ENCODE measurements at places on chromosomes 4 and X.

GRCh38 chrX:9183481-9183880, 149.6 kb upstream of the FAM9B start:
- DNase-seq: no peak

GRCh38 chrX:153794897-153795816, 689 bp downstream of the SSR4 start:
- DNase-seq: no peak

DNA sequence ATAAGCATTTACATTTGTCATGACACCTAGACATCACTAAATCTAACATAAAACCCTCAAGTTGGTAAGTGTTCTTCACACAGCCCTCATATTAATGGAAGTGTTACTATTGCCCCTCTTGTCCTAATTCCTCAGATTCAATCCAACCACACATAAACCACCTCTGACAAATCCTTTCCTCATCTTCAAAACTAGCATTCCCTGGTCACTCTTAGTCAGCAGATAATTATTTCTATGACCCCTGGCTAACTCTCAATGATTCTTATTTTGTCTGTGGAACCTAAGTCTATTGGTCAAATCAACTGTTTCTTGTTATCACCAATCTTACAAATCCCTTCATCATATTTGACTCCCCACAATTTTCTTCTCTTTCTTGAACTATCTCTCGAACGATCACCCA, 168.6 kb downstream of the PPP3CA start:
- no peak for DNase-seq

GRCh38 chrX:41338436-41338835, 4.5 kb downstream of the DDX3X start:
- DNase-seq: no peak

DNA sequence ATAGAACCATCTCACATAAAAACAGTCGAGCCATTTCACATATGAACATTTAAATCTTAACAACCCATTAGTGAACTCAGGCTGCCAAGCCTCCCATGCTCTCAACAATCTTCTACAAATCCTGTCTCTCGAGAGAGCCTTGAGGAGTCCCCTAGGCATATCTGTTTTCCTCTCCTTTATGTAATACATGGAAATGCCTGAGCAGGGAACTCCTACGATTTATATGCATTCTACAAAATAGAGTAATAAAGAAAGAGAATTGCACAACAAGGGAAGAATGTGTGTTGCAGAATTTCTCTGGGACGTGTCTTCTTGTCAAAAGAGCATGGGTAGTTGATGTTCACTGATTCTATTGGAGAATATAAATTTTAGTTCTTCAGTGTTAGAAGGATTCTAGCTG, 101.8 kb upstream of the VCX2 start:
- DNase-seq: no peak

GRCh38 chr4:185144601-185145240, 1.7 kb downstream of the SLC25A4 start:
- DNase-seq: no peak

DNA sequence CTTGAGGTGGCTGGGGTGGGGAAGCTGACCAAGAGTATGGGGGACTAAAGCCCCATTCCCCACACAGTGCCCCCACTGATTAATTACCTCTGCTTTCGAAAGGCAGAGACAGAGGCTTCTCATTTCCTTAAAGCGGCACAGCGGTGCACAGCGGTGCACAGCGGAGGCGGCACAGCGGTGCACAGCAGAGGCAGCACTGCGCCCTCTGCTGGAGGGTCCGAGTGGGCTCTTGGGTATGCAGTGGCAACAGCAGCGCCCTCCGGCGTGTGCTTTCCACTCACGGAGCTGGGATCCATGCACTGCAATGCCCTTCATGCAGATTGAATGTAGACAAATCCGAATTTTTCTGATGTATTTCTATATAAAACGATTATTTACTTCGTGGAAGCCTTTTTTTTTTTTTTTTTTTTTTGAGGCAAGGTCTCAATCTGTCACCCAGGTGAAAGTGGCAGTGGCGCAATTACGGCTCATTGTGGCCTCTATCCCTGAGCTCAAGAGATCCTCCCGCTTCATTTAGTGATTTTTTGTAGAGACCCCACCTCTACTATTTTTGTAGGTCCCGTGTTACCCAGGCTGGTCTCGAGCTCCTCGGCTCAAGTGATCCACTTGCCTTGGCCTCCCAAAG, 19.7 kb upstream of the PRPS2 start:
- no peak for DNase-seq

DNA sequence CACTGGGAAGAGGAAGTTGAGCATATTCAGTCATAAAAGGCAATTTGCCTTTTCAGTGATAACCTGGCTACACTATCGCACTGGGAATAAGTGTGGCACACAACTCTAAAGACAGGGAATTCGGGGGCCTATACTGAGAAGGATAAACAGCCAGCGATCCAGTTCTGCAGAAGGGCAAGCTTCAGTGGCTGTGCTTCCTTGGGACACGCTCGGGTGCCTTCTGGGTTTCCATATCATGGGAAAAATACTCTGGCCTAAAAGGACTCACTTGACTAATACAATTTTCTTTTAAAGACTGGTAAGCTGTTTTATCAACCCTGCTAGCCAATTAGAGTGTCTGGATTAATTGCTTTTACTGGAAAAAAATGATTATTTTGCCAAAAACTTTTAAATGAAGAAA, 58.5 kb downstream of the TENM3 start:
- DNase-seq: no peak

DNA sequence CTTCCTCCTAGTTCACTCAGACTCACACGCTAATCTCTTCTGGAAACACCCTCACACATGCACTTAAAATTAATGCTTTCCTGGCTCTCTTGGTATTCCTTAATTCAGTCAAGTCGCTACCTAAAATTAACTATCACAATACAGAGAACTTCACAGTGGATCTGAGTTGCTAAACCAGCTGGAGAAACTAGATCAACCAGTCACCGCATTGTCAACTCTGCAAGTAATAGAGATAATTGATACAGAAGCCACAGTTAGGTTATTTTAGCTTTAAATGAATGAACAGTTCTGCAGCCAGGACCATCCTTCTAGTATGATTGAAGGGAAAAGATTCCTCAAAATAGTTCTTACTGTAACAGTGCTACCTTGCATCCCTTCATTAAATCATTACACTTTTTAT, 6.0 kb upstream of the TBC1D9 start:
- DNase-seq: no peak

- DNase-seq: no peak
Measured at GRCh38 chr4:164937576-164938270, 39.7 kb downstream of the TRIM61 start.

DNA sequence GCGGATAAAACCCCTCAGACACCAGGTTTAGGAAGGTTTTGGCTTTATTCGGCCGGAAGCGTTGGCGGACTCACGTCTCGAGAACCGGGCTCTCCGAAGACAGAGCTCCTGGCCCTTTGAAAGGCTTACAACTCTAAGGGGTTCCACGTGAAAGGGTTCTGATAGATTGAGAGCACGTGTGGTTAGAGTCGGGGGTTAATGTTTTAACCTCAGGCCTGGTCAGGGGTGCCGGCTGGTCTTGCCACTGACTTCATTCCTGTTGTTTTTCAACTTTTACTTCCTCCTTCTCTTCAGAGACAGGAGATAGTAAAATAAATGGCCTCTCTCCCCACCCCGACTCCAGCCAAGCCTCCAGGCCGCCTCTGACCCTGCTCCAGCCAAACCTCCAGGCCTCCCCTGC, 4.7 kb upstream of the ASMT start:
- no peak for DNase-seq

DNA sequence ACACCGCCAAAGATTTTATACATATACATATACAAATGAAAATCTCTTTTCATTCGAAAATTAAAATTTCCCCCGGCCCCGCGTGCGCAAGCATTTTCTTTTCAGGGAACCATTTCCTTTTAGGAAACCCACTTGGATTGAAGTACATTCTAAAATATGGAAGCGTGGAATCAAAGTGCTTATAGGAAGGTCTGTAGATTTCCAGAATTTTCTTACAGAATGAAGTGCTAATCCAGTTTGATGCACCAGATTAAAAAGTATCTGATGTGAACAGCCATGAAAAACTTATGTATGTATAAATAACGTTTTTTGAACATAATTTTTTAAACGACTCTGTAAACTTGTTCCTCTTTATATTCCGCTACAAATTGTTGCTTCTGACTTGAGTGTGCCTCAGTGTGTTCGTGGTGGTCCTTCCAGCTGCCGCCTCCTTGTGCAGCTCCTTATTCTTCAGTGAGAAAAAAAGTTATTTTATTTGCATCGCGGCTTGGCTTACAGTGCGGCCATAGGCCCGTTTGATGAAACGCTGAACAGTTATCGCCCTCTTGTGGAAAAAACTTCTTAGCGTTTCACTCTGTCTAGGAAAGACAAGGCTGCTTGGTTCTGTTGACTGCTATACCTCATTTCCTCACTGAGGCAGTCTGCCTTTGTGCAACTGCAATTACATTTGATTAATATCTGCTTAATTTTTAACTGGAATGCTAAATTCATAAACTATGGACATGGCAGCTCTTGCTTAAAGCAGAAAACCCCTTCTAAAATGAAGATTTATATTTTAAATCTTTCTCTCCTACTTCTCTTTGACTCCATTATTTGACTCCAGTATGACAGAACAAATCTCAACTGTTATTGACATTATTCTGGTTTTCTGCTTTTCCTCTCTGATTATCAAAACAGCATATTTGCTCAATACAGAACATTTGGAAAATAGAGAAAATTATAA, 4.7 kb upstream of the NKX6-1 start:
- no peak for DNase-seq

- DNase-seq: no peak
Measured at GRCh38 chr4:124540014-124540413, 172.5 kb downstream of the ANKRD50 start.

DNA sequence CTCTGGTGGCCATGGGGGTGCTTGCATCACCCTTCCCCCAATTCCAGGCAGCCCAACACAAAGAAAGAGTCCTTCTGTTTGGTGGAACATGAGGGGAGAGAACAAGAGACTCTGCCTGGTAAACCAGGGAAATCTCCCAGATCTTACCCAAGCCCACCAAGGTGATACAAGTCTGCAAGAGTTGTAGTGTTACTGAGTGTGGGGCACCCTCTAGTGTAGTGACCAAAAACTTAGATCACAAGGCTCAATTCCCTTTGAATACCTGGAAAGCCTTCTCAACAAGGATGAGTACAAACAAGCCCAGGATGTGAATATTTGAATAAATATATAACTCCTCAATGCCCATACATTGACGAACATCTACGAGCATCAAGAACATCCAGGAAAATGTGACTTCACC, 64.7 kb downstream of the IL13RA2 start:
- DNase-seq: no peak

DNA sequence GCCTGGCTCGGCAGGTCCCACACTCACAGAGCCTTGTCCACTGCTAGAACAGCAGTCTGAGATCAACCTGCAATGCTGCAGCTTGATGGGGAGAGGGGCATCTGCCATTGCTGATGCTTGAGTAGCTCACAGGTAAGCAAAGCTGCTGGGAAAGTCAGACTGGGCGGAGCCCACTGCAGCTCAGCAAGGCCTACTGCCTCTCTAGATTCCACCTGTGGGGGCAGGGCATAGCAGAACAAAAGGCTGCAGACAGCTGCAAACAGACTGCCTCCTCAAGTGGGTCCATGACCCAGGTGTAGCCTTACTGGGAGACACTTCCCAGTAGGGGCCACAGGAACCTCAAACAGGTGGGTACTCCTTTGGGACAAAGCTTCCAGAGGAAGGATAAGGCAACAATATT, 110.6 kb upstream of the ADAMTS3 start:
- DNase-seq: no peak

GRCh38 chr4:73420615-73421014, 15.4 kb upstream of the AFP start:
- DNase-seq: no peak

DNA sequence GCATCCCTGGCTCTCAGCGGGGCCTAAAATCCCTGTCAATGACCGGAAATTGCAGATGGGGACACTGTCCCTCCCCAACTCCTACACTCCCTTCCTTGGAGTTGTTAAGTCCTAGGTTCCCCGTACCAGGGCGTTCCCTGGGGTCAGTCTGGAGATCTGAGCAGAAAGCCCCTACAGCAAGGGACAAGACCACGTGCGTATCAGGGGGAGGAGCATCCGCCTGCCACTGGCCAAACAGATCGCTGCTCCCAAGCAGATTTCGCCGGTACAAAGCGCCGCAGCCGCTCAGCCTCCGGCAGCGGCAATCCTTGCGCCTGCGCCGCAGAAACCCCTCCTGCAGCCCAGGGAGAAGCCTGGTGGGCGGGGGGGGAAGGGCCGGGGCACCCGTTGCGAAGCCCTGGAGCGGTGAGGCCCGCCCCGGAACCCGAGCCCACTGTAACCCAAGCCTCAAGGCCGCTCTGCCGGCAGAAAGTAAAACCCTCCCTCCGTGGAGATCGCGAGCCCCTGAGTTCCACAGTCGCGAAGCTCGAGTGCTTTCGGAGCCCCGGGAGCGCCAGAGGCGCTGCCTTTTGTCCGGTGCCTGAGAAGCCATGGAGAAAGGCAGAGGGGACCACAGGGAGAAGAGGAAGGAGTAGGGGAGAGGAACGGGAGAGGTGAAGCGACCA, 2.7 kb downstream of the CRMP1 start:
- no peak for DNase-seq

DNA sequence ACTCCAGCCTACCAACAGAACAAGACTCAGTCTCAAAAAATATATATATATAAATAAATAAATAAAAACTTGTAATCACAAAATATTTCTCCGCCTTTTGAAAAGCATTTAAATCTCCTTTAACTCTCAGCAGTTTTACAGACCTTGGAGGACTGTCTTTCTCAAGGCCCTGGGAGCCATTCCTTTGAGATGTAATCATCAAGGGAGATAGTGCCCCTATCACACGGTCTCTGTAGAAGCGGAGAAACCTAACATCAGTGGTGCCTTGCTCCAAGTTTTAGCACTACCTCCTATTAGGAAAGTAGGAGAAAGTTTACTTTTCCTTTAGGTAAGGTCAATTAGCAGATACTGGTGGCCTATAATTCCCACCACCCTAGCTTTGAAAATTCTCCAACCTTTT, 58.5 kb downstream of the ANTXR2 start:
- no peak for DNase-seq

- DNase-seq: no peak
Measured at GRCh38 chrX:153206425-153207046, 27.5 kb downstream of the MAGEA1 start.

- DNase-seq: no peak
Measured at GRCh38 chr4:172546782-172547181, 621.8 kb upstream of the GALNT7 start.

DNA sequence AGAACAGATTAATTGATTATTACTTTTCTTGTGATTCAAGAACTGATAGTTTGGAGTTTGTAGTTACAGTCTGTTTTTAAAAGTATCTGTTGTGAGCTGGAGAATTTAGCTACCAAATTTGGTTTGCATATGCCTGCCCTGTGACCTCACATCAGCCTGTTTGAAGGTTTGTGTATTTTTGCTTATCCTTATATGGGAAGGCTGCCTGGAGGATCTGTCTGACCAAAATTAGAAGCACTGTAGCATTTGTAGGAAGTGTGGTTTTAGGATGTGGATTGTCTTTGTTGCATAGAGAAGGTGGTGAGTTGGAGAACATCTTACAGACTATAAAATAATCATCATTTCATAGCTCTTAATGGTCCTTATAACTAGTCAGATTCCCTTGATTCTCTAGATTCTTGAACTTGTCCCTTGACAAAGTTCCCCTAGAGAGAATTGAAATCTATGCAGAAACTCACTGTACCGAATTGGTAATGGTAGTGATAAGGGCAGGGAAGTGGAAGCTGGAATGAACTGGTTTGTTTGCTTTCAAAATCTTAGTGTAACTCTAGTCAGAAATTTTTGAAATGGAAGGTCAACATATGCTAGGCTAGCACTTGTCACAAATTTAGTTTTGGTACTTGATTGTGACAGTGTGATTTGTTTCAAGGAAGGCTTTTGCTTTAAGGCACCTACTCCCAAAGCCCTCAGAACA, 57.3 kb downstream of the SH3BGRL start:
- peak; percentile 3 for DNase-seq

GRCh38 chr4:137471461-137471860, 60.8 kb downstream of the PCDH18 start:
- DNase-seq: no peak
